ENCODE measurements at places on chromosomes 7 and 10.

DNA sequence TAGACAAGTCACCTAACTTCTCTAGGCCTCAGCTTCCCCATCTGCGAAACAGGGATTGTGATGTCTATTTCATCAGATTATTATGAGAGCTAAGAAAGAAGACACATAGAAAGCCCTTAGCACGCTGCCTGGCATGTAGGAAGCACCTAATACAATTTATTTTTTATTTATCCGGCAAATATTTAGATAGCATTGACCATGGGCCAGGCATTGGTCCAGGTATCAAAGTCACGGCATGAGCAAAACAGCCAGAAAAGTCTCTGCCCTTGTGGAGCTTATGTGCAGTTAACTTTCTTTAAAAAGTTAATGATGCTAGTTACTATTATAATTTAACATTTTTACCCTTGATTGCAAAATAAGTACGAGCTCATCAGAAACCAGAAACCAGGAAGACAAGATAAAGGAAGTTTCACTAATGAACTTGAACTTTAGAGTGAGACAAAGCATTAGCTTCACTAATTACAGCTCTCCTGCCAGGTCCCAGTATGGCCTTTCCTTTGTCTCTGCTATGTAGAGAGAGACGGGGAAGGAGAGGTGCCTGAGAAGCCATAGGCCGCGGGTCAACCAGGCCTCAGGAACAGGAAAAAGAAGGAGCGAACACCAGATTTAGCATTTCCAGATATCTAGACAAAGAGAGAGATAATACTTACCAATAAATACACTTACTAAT, 139.5 kb upstream of the ADAM12 start:
- DNase-seq = no peak

- no peak for DNase-seq
Measured at GRCh38 chr7:83478616-83479015, 170.3 kb downstream of the SEMA3E start.

- DNase-seq = no peak
Measured at GRCh38 chr10:101028446-101029337, 2.2 kb downstream of the PDZD7 start.

DNA sequence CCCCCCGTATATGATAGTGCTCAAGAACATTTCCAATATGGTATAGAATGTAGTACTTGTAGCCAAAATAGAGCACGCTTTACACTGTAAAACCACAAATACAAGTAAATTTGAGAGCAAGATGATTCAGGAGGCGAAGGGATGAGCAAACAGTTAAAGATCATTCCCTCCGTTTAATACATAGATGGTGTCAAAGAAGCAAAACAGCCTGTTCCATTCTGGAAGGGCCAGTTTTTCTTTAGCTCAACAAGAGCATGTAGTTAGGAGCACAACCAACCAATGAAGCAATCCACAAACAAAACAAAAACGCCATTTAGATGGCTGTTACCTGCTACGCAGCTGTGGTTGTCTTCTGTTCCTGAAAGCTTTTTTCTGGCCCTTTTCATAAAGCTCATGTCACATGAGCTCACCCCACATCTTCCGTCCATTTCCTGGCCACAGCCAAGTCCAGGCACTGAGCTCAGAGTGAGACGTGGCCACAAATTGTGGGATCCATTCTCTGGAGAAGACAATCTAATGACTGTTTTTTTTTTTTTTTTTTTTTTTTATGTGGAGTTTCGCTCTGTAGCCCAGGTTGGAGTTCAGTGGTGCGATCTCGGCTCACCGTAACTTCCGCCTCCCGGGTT, 185.6 kb downstream of the FANK1 start:
- no peak for DNase-seq

DNA sequence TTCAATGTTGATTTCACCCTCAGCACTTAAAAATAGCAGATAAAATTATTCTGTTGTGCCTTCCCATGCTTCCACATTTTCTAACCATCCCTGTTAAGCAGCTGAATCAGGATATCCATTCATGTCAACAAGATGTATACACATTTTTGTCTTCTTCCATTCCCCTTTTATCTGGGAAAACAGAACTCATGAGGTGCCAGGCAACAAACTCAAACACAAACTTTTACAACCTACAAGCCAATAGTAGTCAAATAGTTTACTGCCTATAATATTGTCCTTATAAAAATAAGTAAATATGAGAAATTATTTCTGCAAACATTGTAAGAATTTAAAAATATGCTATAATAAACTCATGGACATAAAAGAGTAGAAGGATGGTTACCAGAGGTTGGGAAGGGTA, 1569.8 kb downstream of the REEP3 start:
- no peak for DNase-seq

GRCh38 chr7:16212610-16213009, 208.7 kb downstream of the CRPPA start:
- no peak for DNase-seq

- DNase-seq = no peak
Measured at GRCh38 chr7:24817339-24817738, 60.1 kb upstream of the GSDME start.

- no peak for DNase-seq
Measured at GRCh38 chr7:106944035-106944665, 79.1 kb downstream of the PIK3CG start.

DNA sequence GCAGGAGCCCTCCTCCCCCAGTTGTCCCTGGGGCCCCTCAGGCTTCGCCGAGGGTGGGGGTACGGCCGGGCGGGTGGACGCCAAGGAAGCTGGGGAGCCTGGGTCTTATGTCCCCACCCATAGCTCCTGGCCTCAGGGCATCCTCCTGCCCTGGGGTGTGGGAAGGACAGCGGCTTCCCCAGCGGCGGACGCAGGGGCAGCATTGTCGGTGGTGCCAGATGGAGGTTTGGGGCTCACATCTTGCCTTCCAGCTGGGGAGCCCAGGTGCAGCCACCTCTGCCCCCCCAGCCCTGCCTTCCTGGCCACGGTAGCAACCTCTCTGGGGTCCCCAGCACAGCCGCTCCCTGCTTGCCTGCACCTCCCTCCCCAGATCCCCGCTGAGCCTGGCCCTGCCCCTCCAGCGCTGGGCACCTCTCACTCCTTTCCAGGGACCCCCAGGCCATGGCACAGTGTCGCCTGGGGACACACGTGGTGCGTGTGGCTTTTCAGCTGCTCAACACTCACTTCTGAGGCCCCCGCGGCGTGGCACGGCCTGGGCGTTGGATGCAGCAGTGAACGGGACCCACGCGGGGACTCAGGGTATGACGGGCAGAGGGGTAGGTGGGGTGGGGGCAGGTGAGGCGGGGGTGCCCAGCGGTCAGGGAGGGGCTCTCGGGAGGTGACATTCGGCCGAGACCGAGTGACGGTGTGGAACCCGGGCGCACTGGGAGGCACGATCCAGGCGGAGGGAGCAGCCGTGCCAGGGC, 53.1 kb downstream of the UNCX start:
- no peak for DNase-seq

GRCh38 chr10:53223851-53224250, 451.3 kb upstream of the MBL2 start:
- DNase-seq = no peak

DNA sequence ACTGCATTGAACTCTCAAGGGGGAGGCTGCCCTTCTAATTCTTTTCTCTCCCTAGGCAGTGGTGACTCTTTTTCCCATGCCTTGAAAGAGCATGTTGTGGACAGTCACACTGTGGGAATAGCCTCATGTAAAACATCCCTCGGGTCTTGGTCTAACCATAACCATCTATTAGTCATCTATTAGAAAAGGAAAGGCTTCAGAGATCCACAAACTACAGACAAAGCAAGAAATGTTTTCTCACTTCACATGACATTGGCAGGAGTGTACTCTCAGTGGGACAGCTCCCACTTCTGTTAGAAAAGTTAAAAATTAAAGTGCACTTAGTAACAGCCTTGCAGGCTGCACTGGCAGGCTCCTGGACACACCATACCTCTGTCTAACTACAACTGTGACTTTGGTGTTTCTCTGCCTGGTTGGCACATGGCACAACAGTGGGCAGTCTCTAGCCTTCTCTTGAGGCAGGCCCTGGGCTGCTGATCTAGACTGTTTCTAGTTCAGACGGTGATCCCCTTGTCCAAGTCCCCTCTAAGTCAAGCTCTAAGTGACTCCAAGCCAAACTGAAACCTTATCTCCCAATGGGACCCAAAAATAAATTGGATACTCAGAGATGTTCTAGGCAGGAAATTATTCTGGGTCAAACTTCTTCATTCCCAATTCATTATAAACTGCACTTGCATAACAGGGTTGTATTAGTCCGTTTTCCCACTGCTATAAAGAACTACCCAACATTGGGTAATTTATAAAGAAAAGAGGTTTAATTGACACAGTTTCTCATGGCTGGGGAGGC, 57.9 kb upstream of the ITGB1 start:
- no peak for DNase-seq

DNA sequence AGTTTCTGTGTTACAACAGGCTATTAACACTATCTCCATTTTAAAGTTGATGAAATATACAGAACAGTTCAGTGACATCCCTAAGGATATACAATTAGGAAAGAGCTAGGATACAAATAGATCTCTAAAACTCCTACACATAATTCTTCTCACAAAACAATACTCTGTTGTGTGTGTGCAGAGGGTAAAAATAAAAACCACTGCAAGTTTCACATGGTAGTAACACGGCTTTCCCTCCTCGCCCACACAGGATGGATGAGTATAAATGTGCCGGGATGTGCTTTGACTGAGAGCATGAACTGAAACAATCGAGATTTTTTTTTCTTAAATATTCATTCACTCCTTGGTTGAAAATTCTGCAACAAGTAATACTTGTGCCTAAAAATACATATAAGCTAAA, 131.5 kb upstream of the C1QL3 start:
- DNase-seq = no peak

GRCh38 chr10:131453721-131454634, 142.5 kb upstream of the TCERG1L start:
- DNase-seq = peak; percentile 57

DNA sequence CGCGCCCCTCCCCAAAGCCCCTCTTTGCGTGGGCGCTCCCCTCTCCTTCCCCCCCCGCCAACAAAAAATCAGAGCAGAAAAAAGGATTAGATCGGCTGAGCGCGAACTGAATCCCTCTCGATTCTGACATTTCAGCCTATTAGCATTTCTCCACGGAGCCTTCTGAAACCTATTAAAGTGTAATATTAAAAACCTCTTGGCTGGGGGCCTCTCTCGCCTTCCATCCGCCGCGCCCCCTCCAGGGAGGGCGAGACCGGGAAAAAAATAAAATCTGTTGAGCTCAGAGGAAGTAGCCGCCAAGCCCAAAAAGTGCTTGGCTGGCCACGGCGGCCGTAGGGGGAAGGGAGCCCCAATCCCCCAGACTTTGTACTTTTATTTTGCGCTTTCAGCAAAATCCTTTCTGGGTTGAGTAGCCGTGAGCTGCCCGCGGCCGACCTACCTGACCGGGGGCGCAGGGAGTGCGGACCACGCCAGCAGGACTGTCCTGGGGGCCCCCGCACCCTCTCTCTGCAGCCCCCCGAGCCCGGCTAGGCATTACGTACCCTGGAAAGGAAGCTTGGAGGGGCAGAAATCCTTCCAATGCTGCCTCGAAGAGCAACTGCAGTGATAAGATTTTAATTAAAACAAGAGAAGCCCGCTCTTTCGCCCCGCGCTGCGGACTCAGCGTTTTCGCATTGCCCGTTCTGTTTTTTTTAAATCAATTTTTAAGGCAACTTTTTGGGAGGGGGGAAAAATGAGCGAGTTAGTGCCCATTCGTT, 1.3 kb upstream of the TNRC18 start:
- no peak for DNase-seq

- DNase-seq = no peak
Measured at GRCh38 chr10:48291190-48291589, 15.3 kb upstream of the MAPK8 start.

GRCh38 chr10:66723608-66724400, 202.0 kb upstream of the LRRTM3 start:
- DNase-seq = no peak

- DNase-seq = no peak
Measured at GRCh38 chr7:52917982-52918578, 117.4 kb upstream of the POM121L12 start.

DNA sequence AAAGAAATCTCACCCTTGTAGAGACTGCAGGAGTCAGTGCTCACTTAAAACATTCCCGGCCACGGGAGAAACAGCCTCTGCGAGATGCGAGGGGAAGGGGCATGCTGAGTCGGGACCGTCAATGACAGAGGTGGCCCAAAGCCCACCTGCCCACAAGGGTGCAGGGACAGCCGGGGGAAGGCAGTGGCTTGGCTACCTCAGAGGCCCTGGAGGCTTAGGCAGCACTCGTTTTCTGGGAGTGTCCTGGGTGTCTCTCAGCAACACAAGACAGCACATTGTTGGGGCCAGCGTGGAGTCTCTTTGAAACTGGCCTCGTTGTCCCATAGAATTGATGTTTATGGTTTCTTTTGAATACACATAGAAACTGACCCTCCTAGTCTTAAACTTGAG, 25.6 kb upstream of the SYCE1 start:
- DNase-seq = no peak

- DNase-seq = no peak
Measured at GRCh38 chr7:123023126-123023525, 27.6 kb upstream of the TAS2R16 start.

DNA sequence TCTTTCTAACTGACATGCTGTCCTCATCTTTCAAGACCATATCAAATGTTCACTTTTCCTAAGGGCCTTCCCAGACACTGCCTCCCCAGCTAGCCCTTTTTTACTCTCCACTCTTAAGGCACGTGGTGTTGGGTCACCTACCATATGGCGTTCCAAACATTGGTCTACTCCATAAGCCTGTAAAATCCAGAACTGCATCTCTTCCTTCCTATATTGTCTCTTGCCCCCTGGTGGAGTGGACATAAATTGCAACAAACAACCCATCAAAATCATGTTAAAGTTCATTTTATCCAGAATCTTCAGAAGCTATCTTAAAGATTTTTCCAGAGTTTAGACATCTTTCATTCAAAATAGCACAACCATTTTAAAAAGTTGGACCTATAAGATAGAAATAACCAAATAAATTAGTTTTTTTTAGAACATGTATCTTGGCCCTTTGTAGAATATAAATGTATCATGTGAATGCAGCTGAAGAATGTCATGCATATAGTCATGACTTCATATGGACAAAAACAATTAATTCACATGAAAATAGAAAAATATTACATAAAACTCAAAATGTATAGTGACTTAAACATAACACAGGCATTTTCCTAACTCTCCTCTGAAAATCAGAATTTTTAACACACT, 180.6 kb upstream of the CHRM2 start:
- DNase-seq = no peak

- no peak for DNase-seq
Measured at GRCh38 chr7:77855371-77856083, 57.0 kb downstream of the PHTF2 start.

GRCh38 chr10:74705358-74705980, 120.9 kb upstream of the KAT6B start:
- DNase-seq = no peak

All from activated T-cell treated with anti-CD3 and anti-CD28 coated beads for 4 hours (primary cell).